ENCODE measurements at places on chromosomes 4 and X.

- DNase-seq, result peak; percentile 42
These were observed 5.2 kb downstream of the MAP9 start for GRCh38 chr4:155371432-155372043.

DNA sequence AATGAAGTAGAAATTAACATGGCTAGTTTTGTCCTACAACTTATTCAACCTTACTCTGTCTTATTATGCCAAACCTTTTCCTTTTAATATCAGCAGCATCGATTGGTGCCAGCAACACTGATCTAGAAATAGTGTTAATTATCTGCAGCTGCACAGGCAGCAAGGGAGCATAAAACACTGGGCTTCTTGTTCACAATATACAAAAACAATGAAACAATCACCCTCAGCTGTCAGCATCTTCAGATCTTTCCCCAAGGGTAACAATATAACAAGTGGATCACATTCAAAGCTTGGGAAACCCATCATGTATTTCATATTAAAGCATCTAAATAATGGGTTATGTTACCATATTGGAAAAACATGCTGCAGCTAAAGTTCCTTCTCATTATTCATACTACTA is 238.1 kb downstream of the SPOCK3 start:
- DNase-seq, result no peak

DNA sequence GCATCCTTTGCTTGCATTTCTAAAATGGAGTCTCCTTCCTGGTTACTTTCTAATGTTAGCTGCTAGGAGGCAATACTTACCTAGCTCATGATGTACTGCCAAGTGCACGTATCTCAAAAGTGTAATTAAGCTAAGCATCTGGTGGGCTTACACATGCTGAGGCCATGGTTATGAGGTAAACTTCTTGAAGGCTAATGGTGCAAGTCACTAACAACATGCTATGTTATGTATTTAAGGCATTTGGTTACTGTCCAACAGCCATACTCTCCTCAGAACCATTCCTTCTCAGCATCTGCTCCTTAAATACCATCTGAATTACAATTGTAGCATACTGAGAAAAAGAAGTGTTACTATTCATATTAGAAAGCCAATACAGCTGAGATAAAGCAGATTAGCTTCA is 318.6 kb upstream of the BMP3 start:
- DNase-seq, result no peak

- no peak for DNase-seq
These were observed 18.4 kb upstream of the XK start for GRCh38 chrX:37667141-37667540.

- peak; percentile 49 for DNase-seq
These were observed 28.2 kb upstream of the CENPU start for GRCh38 chr4:184762100-184762499.

Data from T-helper 2 cell (primary cell).